Pulmonary artery endothelial cell (primary cell): ENCODE measurements at places on chromosomes 6 and 20.

- DNase-seq, result no peak
Observed at GRCh38 chr6:125793863-125794262, 3.1 kb downstream of the NCOA7 start.

DNA sequence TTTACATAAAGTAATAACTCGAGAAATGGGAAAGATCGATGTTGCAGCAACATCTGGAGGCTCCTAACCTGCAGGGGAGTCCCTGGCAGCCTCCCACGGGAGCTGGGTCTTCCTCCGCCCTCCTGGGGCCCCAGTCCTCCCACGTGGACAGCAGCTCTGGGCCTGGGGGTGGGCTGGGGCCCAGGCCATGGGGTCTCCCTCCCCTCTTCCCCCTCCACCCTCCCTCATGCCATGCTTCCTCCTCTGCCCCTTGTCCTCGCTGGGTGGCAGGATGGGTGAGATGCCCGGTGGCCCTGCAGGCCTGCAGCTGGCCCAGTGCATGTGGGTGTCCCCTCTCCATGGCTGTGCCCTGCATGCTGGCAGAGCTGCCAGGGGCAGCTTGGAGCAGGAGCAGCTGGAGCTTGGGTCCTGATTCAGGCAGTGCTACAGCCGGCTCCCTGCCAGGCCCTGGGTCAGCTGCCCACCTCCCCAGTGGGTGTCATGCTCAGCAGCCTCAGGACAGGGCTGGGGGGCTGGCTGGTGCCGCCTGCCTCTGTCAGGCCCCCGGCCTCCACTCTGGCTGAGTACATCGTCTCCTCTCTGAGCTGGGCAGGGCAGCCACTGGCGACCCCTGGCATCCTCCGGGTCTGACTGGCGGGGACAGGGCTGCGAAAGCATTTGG, 48.9 kb upstream of the BHLHE23 start:
- no peak for DNase-seq

DNA sequence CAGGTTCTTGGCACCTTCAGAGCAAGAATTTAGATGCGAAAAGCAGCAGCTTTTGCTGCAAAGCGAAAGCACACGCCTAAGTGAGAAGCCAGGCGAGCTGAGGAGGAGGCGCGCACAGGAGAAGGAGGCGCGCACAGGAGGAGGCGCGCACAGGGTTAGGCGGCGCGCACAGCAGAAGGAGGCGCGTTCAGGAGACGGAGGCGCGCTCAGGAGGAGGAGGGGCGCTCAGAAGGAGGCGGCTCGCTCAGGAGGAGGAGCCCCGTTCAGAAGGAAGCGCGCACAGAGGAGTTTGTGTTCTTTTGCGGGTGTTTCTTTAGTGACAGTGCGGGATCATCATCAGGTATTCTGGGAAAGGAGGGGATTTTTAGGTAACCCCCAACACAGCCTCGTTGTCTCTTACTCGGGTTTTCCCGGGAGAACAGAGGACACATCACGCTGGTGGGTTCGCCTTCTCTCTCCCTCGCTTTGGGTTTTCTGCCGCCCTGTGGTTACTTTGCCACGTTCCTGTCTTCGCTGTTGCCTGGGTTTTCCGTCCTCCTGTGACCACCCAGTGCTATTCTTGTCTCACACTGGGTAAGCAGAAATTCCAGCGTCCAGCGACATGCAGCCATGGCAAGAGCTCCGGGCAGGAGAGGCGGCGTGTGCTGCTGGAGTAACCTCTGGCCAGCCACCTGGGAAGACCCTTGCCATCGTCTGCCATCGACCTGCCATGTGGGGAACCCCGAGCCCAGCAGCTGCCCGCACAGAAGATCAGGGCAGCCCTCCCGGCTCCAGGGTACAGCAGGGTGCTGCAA, 47.0 kb downstream of the WDR27 start:
- DNase-seq, result peak; percentile 32

GRCh38 chr6:98975421-98975820, 27.7 kb upstream of the FBXL4 start:
- no peak for DNase-seq

DNA sequence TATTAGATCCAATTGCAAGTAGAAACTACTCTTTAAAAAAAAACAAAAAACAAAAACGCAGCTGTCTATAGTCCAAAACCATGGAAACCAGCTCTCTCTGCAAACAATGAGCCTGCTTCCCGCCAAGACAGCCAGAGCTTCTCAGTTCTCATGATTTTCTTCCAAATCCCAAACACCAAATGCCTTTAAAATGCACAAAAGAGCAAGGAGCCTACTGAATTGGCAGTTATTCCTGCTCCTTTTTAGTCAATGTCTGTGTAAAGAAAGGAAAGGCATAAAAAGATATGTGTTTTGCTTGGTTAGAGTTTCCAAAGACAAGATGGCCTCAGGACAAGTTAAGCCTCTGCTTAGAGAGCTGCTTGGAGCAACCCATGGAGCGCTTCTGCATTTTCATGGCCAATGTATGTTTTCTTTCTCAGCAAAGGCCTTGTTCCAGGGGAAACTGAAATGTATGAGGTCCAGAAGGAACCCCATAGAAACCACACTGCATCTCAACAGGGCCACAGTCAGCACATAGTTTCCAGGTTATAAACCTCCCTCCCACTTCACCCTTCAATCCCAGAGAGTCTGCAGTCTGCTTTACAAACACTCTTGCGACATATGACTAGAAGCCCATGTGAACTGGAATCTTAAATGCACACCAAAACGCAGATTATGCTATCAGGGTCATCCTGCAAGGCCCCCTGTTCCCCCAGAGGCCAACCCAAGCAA, 209.3 kb upstream of the TAB2 start:
- DNase-seq, result no peak

- no peak for DNase-seq
Observed at GRCh38 chr6:156782691-156783320, 5.6 kb downstream of the ARID1B start.

DNA sequence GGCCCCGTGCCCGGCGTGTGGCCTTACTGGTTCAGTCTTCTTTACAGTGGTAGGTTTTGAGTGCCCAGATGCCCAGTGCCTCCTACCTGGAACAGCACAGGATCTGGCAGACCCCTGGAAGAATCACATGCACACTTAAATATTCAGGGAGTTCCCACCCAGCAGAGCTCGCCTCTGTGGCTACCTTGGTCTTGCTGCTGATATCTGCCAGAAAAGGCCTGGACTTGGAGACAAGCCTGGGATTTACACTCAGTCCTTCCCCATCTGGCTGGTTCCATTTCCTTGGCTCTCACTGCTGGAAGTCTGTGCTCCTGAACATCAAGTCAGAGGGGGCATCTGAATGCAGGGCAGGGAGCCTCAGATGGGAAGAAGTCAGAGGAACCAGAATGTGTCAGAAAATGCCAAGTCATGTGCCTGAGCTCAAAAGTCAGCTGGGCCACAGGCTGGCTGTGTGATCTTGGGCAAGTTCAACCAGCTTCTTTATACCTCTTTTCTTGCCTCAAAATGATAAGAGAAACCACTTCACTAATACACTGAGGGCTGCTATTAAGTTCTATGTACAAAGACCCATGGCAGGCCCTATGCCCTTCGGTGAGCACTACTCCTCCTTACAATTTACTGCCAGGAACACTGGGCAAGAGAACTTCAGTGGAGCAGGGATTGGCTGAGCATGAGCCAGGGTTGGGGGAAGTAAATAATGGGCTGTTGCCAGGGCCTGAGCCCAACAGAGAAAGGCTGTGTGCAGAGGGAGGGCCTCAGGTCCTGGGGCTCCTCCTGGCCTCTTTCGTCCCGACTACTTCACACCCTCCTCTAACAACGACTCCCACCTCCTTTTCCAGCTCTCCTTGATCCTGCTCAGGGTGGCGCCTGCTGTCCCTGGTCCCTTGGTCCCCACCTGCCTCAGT, 158.1 kb upstream of the PROKR2 start:
- no peak for DNase-seq

DNA sequence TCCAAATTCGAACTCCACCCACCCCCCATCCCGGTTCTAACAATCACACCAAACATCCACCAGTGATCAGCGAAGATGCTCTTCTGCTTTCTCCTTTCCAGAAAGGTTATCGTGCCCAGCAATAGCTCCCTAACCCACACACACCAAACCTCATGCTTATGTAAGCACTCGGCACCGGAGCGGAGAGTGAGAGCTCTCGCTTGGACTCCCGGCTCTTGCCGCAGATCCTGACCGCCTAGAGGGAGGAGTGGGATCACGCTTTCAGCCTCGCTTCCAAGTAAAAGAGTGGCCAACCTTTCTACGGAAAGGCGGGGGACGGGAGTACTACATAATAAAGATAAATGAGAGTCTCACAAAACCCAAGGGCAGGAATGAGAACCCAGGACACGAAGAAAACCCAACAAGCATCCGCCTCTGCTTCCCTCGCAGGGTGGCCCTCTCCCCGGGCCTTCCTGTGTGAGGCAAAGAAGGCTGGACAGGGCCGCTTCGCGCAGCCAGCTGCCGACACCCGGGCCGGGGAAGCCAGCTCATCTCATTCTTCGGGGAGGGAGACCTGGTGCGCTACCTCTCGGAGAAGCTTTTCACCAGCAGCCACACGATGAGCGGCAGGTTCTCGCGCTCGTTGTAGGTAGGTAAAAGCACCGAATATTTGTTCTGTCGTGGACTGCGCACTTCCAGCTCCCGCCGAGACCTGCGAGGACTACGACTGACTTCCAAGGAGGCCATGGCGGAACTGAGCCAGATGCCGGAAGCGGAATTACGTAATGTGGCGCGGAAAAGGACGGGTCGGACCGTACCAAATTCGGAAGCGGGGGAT, at the start of gene DPM1:
Gene DPM1 (minus strand): TSS at position 735 of the 817 bp plus-strand sequence. CDS start 9 bp downstream, at position 726.
- peak; percentile 78 for DNase-seq

DNA sequence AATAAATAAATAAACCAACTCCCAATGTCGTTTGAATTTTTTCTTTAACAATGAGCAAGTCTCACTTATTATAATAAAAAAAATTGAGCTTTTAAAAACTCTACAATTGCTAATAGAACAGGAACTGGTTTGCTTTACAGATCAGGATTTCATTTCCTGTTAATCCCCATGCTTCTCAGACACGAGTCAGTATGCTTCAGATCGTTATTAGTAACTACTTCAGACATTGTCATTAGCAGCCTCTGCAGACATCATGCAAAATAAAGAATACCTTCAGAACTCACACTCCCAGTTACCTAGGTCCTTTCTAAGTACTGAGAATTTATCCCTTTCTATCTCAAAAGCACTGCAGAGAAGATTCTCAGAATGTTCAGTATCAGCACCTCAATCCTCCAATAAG, 10.0 kb upstream of the FAM210B start:
- no peak for DNase-seq

DNA sequence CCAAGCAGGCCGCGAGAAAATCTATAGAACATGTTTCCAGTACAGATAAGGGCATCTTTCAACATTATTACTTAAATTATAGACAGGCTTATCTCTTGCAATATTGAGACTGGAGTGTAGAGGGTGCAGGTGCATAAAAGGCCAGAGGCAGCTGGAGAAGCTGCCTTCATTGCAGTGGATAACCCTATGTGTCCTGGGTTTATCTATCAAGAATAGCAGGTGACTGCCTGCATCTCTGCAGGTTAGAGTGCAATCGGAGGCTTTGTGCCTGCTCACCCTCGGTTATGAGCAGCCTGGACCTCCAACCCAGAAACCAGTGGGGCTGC, 28.7 kb upstream of the ECI2 start:
- DNase-seq, result no peak

- DNase-seq, result no peak
Observed at GRCh38 chr6:119894811-119895210, 545.2 kb upstream of the MAN1A1 start.

DNA sequence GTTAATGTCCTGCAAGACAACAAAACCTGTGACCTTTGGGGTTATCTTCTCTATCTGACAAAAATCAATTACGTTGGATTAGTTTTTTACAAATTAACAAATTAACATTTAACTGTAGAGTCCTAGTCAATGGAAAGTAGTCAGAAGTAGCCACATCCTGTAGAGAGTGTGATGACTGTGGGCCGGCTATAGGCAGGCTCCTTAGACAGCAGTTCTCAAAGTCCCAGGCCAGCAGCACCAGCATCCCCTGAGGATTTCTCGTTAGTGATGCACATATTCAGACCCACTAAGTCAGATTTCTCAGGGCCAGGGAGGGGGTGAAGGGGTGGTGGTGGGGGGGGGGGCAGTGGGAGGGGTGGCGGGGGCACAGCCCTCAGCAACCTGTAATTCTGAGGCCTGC, 37.2 kb downstream of the ZNF341 start:
- DNase-seq, result no peak

DNA sequence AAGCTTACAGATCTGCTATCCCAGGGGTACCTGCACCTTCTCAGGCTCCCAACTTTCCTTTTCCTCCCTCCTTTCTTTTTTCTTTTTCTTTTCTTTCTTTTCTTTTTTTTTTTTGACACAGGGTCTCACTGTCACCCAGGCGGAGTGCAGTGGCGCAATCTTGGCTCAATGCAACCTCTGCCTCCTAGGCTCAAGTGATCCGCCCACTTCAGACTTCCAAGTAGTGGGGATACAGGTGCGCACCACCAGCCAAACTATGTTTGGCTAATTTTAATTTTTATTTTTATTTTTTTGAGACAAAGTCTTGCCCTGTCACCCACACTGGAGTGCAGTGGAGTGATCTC, 36.0 kb downstream of the PIM1 start:
- no peak for DNase-seq

DNA sequence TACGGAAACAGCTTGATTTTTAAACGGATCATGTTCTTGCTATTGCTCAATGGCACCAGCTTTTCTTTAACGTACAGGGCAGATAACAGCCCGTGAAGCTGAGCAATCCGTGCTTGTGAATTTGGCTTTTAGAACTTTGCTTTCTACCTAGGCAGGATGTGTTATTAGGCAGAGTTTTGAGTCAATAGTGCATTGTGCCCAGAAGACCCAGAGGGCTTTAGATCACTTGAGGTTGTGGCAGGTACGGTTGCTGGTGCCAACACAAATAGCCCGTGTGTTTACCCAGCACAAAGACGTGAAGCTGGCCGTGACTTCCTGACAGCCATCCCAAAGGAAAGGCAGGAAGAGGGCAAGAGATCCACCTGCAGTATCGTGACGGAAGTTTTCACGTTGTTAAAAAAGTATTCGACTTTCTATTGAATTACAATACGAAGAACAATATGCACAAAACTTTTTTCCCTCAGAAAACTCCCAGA, 117.4 kb upstream of the FRMD1 start:
- DNase-seq, result no peak

DNA sequence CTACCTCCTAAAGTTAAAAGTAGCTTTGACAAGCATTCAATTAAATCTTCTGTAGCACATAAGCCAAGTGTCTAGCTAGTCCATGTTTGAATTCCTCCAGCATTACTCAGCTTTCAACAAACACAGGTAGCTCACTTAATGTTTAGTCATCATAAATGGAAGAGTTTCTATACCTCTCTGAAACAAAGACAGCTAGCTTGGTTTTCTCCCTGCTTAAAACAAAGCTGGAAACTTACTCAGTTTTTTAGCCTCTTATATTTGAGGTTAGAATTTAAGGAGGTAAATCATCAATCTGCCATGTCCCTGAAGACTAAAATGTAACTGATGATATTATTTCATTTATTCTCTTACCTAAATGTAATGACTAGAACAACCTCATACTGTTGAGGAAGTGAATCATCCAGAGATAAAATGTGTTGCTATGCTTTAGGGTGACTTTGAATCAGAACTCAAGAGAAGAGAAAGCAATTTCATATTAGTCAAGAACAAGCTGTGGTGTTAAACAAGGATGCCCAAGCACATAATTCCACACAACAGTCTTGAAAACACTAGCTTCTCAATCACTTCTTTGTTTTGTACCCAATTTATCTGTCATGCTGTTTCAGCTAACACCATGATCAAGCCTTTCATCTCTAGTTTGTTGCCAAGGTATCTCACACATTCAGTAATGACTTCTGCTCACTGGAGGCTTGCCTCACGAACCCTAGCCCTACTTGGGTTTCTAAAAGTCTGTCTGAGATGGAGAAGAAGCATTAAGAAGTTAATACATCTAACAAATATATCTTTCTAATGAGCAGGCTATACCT, 251.9 kb downstream of the EPM2A start:
- DNase-seq, result no peak
